ENCODE measurements at places on chromosomes 2 and 18.
A peak's percentile ranks its signal among the peaks of the same experiment; 100 is the strongest.

DNA sequence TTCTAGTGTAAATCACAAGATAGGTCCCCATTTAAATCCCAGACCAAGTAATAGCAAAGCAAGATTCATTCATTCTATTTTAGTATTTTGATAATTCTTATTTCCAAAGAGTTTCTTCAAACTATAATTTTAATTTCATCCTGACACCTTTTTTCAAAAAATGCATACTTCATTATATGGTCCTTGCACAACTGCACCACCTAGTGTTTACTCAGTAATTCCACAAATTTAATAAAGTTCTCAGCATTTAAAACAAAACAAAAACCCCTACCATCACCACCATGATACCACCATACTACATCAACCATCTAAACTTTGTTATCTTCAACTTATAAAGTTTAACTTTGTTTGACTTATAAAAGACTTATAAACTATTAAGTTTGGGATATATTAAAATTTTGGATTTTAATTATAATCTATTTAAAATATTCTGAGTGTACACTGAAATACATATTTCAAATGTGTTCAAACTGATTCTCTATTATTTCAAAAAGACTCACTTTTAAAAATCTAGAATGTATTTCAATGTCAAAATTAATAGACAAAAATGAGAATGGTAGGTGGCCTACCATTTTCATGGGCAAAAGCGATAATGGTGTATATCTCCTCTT lies 44.2 kb downstream of the WDPCP start:
- no peak for DNase-seq

DNA sequence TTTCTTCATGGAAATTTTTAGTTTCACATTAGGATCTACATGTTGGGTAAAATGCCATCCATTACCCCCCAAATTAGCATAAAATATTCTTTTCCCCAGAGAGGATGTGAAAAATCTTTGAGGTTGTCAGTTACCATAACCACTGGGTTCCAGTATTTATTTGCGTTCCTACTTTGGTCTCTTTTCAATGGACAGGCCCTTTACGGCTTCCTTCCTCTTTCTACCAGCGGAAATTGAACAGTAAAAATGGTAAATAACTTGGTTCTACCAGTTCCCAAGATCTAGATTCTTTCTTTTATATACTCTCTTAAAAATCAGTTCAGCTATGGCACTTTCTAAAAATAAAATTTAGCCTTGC lies 169.2 kb upstream of the APCDD1 start:
- no peak for DNase-seq

- DNase-seq: no peak
Observed at GRCh38 chr2:159262226-159262625, 24.3 kb downstream of the WDSUB1 start.

DNA sequence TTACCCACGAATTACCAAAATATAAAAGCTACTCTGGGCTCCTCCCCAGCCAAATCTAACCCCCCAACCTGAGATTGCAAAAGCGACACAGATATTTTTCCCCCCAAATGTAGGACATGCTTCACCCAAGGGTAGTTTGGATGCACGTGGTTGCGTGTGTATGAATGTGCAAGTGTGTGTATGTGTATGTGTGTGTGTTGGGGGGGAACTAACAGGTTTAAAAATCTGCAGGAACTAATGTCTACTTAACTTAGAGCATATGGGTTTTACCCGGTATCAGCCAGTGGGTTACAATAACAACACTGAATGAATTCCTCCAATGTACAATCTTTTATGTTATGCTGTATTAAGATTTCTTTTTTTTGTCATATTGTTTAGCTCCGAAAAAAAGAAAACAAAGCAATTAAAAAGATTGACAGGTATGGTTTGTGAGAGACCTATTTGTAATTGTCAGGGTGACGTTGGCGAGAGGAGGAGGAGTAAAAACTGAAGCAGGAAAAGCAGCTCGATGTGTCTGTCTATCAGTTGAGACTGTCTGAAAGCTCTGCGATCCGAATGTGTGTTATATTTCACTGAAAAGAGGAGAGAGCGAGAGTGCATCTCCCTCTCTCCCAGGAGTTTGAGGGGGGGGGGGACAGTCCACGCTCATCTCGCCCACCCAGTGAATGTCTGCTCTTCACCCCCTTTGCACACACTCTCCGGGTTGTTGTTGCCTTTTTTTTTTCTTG lies at the start of gene TSHZ1:
Gene TSHZ1, plus strand, starts transcription at position 524 of the 728 bp plus-strand sequence. CDS start 1,080 bp downstream, outside the sequence.
- DNase-seq: no peak

- DNase-seq: no peak
Observed at GRCh38 chr18:13712400-13713131, 13.8 kb downstream of the FAM210A start.

GRCh38 chr2:191321861-191322662 lies 76.9 kb downstream of the MYO1B start:
- peak; percentile 71 for DNase-seq

- DNase-seq: no peak
Observed at GRCh38 chr2:193409951-193410350, 1215.2 kb upstream of the TMEFF2 start.

- DNase-seq: no peak
Observed at GRCh38 chr2:200625282-200625681, 39.5 kb downstream of the AOX1 start.

GRCh38 chr18:48020337-48021250 lies 90.1 kb upstream of the SMAD2 start:
- DNase-seq: peak; percentile 10

GRCh38 chr2:26811791-26812694 lies 26.2 kb downstream of the CENPA start:
- DNase-seq: no peak

GRCh38 chr2:75560022-75560767 lies 544 bp downstream of the EVA1A start:
- DNase-seq: peak; percentile 55

DNA sequence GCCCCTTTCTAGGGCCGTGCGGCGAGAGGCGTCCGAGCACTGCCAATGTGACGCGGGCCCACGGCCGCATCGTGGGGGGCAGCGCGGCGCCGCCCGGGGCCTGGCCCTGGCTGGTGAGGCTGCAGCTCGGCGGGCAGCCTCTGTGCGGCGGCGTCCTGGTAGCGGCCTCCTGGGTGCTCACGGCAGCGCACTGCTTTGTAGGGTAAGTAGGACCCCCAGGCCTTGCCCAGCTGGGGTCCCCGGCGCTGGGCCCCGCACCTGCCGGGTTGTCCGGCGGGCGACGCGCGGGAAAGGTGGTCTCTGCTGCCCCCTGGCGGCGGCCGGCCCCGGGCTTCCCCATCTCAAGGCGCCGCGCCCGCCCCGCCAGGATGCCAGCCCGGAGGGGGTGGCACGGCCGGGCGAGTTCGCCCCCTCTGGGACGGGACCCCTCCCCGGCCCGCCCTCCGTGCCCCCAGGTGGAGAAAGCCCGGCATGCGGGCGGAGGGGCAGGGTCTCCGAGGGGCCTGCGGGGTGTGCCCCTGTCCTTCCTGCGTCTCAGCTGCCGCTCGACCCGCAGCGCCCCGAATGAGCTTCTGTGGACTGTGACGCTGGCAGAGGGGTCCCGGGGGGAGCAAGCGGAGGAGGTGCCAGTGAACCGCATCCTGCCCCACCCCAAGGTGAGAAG lies 1.9 kb downstream of the PRSS56 start:
- DNase-seq: peak; percentile 71

DNA sequence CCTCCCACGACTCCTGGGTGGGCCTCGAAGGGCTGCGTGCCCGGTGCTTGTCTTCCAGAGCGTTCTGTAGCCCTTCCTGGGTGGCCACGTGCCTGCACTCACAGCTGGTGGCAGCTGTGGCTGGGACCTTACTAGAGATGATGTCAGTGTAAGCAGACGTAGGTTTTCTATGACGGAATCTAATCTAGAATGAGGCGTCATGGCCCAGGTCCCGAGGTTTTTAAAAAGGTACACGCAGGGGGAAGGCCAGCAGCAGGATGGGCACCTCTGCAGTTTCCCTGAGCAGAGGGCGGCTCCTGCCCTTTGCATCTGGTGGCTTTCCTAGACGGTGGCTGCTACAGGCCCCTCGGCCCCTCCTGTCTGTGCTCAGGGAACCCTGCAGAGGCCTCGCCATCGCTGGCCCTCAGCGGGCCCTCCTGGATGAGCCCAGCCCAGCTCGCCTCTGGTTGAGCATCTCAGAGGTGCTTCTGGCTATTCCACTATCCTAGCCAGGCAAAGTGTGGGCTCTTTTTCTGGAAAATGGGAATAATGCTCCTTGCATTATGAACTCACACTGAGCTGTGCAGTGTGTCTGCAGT lies 49.6 kb upstream of the PXDN start:
- no peak for DNase-seq
